Lung (tissue), 17 donors: ENCODE measurements at places on chromosomes 4 and X.

- no peak for DNase-seq
- H3K4me1 ChIP-seq, result peaks cover 6% of the 10 kb centered on the region
- H3K4me3 ChIP-seq, result peak overlapping the region; percentile 89
- H3K36me3 ChIP-seq, result no peaks in the 10 kb centered on the region
- H3K27me3 ChIP-seq, result no peaks in the 10 kb centered on the region
- no peak overlapping the region for H3K27ac ChIP-seq
Observed at GRCh38 chr4:6716958-6717655, 1.1 kb downstream of the BLOC1S4 start.

DNA sequence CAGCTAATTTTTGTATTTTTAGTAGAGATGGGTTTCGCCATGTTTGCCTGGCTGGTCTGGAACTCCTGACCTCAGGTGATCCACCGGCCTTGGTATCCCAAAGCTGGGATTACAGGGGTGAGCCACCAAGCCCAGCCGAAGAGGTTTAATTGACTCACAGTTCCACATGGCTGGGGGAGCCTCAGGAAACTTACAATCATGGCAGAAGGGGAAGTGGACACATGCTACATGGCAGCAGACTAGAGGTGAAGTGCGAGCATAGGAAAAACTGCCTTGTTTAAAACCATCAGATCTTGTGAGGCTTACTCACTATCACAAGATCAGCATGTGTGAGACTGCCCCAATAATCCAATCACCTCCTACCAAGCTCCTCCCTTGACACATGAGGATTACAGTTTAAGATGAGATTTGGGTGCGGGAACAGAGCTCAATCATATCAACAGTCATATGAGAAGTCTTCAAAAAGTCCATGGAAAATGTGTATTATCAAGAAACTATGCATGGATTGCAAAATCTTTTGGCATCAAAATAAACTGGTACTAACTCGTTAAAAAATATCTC is 25.8 kb upstream of the RPL39 start:
- H3K27me3 ChIP-seq, result no peaks in the 10 kb centered on the region
- no peaks in the 10 kb centered on the region for H3K4me1 ChIP-seq
- no peak overlapping the region for H3K27ac ChIP-seq
- H3K4me3 ChIP-seq, result no peak overlapping the region
- no peak for DNase-seq
- no peaks in the 10 kb centered on the region for H3K36me3 ChIP-seq

DNA sequence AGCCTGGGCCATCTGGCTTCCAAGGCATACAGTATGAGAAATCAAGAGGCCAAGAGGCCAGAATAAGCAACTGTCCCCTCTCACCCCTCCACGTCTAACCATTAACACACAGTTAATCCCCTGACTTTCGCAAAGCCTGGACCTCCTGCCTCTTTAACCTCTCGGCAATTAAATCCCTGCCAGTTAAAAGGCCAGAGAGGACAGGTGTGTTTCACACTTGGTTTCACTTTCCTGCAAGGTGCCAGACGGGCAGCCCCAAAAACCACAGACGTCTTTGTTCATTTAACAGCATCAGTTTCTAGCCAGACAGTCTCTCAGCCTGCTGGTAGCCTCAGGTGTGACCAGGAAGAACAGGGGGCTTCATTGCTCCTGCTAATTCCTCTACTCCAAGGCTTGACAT is 91.1 kb upstream of the KIT start:
- H3K4me3 ChIP-seq, result no peak overlapping the region
- H3K27me3 ChIP-seq, result no peaks in the 10 kb centered on the region
- no peak for DNase-seq

GRCh38 chr4:184755278-184755677 is 21.4 kb upstream of the CENPU start:
- no peaks in the 10 kb centered on the region for H3K27me3 ChIP-seq
- no peaks in the 10 kb centered on the region for H3K4me1 ChIP-seq
- no peak overlapping the region for H3K4me3 ChIP-seq
- DNase-seq, result no peak
- H3K36me3 ChIP-seq, result peaks cover 13% of the 10 kb centered on the region
- peak overlapping the region; percentile 37 for H3K27ac ChIP-seq

GRCh38 chr4:30258949-30259348 is 461.2 kb upstream of the PCDH7 start:
- H3K4me3 ChIP-seq, result no peak overlapping the region
- peaks cover 6% of the 10 kb centered on the region for H3K4me1 ChIP-seq
- no peak for DNase-seq
- no peak overlapping the region for H3K27ac ChIP-seq
- H3K27me3 ChIP-seq, result no peaks in the 10 kb centered on the region

DNA sequence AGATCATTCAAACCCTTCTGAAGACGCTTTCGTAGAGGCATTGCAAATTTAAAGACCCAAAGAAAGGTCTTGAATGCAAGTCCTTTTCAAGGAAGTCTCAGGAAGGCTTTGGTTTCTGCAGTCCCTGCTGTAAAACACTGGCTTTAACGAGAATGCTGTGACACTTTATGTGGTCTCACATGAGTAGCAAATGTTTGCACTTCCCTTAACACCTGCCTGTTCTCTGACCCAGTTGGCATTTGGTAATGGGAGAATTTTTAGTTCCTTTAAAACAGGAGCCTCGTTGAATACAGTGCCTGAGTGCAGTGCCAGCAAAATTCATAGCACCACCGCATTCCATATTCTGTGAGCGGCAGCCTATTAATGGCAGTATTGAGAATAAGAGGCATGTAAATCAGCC is 330.5 kb upstream of the PRKX start:
- no peaks in the 10 kb centered on the region for H3K4me1 ChIP-seq
- peak; percentile 4 for DNase-seq
- H3K27me3 ChIP-seq, result peaks cover 16% of the 10 kb centered on the region
- no peak overlapping the region for H3K4me3 ChIP-seq

DNA sequence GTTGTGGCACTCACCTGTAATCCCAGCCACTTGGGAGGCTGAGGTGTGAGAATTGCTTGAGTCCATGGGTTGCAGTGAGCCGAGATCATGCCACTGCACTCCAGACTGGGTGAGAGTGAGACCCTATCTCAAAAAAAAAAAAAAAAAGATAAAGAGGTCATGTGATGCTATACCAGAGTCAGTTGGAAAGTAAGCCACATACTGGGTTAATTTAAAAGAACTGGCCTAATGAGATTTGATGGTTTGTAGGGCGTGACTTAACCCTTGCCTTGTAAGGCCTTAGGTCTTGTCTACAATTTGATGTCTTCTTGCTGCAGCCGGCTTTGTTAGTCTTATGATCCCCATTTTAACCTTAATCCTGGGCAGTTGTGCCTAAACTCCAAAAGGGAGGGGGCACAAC is 5.2 kb downstream of the MGST2 start:
- no peak for DNase-seq
- H3K27me3 ChIP-seq, result no peaks in the 10 kb centered on the region
- no peak overlapping the region for H3K4me3 ChIP-seq
- H3K36me3 ChIP-seq, result no peaks in the 10 kb centered on the region

GRCh38 chr4:109921384-109921808 is 8.7 kb downstream of the EGF start:
- H3K27ac ChIP-seq, result no peak overlapping the region
- no peak for DNase-seq
- H3K4me1 ChIP-seq, result no peaks in the 10 kb centered on the region
- H3K36me3 ChIP-seq, result no peaks in the 10 kb centered on the region
- no peak overlapping the region for H3K4me3 ChIP-seq
